ENCODE measurements at places on chromosomes 16 and 17.
A peak's percentile ranks its signal among the peaks of the same experiment; 100 is the strongest.

- no peak for DNase-seq
Observed at GRCh38 chr16:79690159-79690558, 89.6 kb upstream of the MAF start.

DNA sequence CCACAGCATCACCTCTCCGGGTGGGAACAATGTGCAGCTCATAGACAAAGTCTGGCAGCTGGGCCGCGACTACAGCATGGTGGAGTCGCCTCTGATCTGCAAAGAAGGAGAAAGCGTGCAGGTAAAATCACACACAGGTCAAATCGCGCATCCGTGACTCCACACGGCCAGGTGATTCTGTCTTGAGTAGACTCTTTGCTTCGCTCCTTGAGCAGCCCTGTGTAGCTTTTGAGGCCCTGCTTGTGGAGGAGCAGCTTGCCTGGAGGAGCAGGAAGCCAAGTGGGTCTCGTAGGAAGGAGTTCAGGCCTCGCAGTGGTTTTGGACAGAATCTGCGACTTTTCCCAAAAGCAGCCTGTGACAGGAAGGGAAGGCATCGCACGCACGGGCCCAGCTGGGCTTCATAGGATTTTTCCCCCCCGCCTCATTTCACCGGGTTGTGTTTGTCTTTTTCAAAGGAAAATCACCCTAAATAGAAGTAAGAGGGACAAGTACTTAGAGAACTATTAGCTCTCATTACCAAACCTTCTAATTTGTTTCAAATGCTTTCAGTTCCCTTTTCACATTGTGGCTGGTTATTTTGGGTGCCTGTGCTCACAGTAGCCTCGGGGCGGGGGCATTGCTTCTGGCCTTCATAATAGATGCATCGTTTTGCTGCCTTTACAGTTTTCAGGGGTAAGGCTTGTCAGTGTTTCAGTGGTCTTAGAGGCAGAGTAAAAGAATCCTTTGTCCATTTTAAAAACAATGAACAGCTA, 71.5 kb downstream of the SEC14L1 start:
- DNase-seq: no peak

DNA sequence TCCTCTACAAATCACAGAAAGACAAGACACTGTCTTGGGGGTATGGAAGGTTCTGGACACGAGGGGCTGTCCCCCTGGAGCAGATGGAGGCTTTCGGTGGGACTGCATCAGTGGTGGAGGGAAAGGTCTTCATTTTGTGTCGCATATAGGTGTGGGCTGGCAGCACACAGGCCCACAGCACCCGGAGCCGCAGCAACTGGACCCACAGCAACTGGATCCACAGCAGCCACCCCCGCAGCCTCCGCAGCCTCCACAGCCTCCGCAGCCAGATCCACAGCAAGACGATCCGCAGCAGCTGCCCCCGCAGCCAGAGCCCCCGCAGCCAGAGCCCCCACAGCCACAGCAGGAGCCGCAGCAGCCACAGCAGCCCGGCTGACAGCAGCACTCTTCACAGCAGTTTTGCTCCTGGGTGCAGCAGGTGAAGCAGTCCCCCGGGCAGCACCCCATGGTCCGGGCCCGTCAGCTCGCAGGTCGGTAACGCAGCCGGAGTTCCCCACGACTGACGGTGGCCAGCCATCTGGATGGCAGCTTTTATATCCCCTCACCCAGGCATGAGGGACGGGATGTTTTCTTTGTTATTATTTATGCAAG, at the start of gene KRTAP17-1:
KRTAP17-1 (minus strand) TSS at position 507 of the 591 bp plus-strand sequence; CDS start at position 447, 60 bp downstream.
- no peak for DNase-seq

DNA sequence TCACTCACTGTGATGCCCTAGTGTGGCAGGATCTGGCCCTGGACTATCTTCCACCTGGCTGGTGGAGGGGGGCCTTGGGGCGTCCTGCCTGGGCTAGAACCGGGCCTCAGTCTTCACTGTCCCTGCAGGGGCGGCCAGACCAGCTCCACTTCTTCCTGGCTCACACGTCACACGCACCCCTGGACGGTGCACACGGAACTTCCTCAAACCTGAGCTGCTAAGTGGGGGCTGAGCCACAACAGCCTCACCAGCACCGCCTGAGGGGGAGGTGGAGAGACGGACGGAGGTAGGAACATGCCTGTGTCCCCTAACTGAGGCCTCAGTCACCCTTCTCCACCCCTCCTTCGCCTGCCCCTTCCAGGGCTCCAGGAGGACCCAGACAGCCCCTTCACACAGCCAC, 36.6 kb downstream of the TIMM22 start:
- DNase-seq: no peak

GRCh38 chr16:13909872-13910303, 10.1 kb upstream of the ERCC4 start:
- no peak for DNase-seq

DNA sequence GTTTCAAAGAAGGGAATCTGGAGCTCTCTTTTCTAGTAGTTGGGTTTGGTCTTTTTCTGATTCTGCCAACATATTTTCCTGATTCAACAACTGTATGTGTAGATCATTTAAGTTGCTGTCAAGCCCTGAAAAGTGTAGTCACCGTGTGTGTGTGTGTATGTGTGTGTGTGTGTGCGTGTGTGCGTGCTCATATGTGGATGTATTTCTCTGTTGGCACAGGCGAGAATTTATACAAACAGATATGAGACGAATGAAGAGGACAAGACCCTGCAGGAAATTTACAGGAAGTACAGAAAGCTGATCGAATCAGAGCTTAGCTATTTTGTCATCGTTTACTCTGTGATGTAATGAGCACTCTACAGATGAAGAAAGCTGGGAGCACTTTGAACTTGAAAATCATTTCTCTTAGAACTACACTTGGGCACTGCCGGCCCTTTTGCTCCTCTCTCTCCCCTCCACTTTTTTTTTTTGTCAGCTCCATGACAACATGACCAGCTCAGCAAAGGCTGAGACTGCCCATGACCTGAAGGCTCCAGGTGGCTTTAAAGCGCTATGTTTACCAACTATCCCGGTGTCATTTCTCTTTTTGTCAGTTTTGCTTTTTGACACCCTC, 11.2 kb downstream of the FBXO39 start:
- DNase-seq: no peak

GRCh38 chr16:1338855-1339675, 5.6 kb downstream of the BAIAP3 start:
- no peak for DNase-seq

DNA sequence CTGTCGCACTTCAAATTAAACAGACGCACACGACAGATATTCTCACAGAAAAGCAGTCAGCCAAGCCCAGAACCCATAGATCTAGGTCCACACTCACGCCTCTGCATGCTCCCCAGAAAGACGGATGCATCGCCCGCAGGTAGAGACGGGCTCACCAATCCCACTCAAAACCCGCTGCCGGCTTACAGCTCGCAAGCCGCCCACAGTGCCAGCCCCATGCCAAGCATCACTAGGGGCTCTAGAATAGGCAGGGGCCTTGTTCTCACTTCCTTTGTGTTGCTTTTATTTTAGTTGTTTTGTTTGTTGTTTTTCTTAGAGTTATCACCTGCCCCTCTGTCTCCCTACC, 336 bp upstream of the BMERB1 start:
- no peak for DNase-seq

DNA sequence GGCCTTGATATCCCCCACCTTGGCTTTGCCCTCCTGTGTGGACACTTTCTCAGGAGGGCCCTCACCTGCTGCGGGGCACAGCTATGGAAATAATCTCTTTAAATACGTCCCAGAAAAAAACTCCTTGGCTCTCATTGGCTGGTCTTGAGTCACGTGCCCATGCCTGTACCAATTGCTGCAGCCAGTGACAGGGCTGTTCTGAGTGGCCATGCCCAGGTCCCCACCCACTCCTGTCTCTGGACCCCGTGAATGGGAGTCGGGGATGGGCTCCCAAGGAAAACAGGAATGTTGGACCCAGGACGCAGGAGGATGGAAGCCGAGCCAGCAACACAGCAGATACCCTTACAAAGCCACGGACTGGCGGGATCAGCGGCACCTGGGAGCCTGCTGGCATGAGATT, 53.1 kb upstream of the CDR2 start:
- DNase-seq: no peak

DNA sequence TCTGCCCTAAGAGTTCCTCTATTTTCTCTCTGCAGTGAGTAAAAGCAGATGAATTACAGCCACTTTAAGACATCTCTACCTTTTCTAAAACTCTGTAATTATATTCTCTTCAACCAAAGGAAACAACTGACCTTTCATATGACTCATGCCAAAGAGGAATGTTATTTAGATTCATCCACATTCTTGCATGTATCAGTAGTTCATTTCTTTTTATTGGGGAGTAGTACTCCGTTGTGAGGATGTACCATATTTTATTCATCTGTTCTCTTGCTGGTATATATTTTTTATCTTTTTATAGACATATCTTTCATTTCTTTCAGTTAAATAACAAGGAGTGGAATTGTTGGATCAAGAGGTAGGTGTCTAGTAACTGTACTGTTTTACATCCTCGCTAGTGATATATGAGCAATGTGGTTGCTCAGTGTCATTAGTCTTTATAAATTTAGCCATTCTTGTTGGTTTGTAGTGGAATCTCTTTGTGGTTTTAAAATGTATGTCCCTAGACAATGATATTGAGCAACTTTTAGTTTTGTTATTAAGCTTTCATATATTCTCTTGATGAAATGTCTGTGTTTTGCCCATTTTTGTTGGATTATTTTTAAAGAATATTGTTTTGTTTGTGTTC, 7.8 kb upstream of the MYH8 start:
- DNase-seq: no peak

DNA sequence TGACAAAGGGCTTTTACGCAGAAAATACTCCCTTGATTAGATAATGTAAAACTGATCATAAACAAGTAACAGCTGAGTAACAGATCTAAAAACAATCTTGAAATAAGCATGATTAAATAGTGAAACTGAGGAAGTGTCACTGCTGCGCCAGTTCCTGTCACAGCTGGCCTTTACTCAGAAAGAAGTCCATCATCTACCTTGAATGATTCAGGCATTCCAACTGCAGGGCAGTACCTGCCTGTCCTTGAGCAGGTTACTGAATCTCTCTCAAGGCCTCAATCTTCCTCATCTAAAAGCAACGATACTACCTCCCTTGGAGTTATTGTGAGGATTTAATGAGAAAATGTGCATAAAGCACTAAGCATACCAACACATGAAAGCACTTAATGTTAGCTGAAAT, 12.7 kb downstream of the PHLPP2 start:
- no peak for DNase-seq

GRCh38 chr16:57092786-57093411, 516 bp downstream of the CPNE2 start:
- no peak for DNase-seq

GRCh38 chr17:7294614-7295153, at the start of gene YBX2:
Gene YBX2, minus strand, starts transcription at chr17:7294639. Its CDS starts 139 bp downstream, at chr17:7294500.
- peak; percentile 59 for DNase-seq

- DNase-seq: no peak
Observed at GRCh38 chr17:56798916-56799315, 34.8 kb downstream of the C17orf67 start.

GRCh38 chr17:57782062-57782490, 37.0 kb upstream of the CCDC182 start:
- DNase-seq: no peak

- DNase-seq: no peak
Observed at GRCh38 chr16:75181630-75182029, 25.3 kb downstream of the CTRB2 start.

- no peak for DNase-seq
Observed at GRCh38 chr17:45006927-45007461, 38.9 kb upstream of the C1QL1 start.

GRCh38 chr17:42997390-42997983, 732 bp upstream of the RPL27 start:
- DNase-seq: no peak

GRCh38 chr16:25224731-25225319, 8.1 kb downstream of the AQP8 start:
- DNase-seq: no peak

- no peak for DNase-seq
Observed at GRCh38 chr17:60169921-60170817, 20.4 kb downstream of the CA4 start.

GRCh38 chr17:78979780-78980623, at the start of gene LGALS3BP:
Gene LGALS3BP, minus strand, starts transcription at chr17:78979923. Its CDS starts 2,732 bp downstream, at chr17:78977191.
- no peak for DNase-seq

DNA sequence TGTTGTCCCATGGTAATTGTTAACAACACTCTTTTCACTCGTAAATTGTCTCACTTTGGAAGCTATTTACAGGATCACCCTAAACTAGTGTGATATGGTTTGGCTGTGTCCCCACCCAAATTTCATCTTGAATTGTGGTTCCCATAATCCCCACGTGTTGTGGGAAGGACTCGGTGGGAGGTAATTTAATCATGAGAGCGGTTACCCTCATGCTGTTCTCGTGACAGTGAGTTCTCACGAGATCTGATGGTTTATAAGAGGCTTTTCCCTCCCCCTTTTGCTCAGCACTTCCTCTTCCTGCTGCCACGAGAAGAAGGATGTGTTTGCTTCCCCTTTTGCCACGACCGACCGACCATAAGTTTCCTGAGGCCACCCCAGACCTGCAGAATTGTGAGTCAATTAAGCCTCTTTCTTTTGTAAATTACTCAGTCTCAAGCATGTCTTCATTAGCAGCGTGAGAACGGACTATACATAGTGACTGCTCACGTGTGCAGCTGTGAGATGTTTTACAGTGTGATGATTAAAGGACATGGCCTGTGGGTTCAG, 34.4 kb downstream of the DNAH3 start:
- no peak for DNase-seq
